ENCODE measurements at places on chromosomes 16 and 17. TPM values are rescaled to one million over a fixed set of nuclear protein-coding genes. Genes with fewer than 3 reads are reported as not detected.

TMED6 gene
- 0.59 TPM for total RNA-seq

ZSCAN10 gene
- 0.23 TPM for total RNA-seq

GRCh38 chr17:30454635-30455034 lies 22.6 kb upstream of the GOSR1 start:
- H3K4me1 ChIP-seq, result peaks cover 24% of the 10 kb centered on the region
- H3K4me3 ChIP-seq, result no peak overlapping the region
- DNase-seq, result no peak
- no peak overlapping the region for H3K27ac ChIP-seq

- no peaks in the 10 kb centered on the region for H3K36me3 ChIP-seq
- no peak overlapping the region for H3K4me3 ChIP-seq
- peaks cover 19% of the 10 kb centered on the region for H3K27me3 ChIP-seq
- no peak overlapping the region for H3K27ac ChIP-seq
- no peaks in the 10 kb centered on the region for H3K4me1 ChIP-seq
These were observed 16.9 kb downstream of the DOC2B start for GRCh38 chr17:164303-165235.

GRCh38 chr17:27233776-27234175 lies 60.1 kb upstream of the WSB1 start:
- no peaks in the 10 kb centered on the region for H3K27me3 ChIP-seq
- H3K4me3 ChIP-seq, result no peak overlapping the region
- peaks cover 7% of the 10 kb centered on the region for H3K4me1 ChIP-seq
- H3K27ac ChIP-seq, result no peak overlapping the region
- DNase-seq, result no peak

GRCh38 chr17:1711804-1712203 lies 1.6 kb upstream of the TLCD2 start:
- H3K36me3 ChIP-seq, result 0 out of 2 replicates have a peak, but pooled peaks cover 14% of the 10 kb centered on the region
- no peak overlapping the region for H3K27ac ChIP-seq
- DNase-seq, result no peak
- H3K4me1 ChIP-seq, result peaks cover 22% of the 10 kb centered on the region

DNA sequence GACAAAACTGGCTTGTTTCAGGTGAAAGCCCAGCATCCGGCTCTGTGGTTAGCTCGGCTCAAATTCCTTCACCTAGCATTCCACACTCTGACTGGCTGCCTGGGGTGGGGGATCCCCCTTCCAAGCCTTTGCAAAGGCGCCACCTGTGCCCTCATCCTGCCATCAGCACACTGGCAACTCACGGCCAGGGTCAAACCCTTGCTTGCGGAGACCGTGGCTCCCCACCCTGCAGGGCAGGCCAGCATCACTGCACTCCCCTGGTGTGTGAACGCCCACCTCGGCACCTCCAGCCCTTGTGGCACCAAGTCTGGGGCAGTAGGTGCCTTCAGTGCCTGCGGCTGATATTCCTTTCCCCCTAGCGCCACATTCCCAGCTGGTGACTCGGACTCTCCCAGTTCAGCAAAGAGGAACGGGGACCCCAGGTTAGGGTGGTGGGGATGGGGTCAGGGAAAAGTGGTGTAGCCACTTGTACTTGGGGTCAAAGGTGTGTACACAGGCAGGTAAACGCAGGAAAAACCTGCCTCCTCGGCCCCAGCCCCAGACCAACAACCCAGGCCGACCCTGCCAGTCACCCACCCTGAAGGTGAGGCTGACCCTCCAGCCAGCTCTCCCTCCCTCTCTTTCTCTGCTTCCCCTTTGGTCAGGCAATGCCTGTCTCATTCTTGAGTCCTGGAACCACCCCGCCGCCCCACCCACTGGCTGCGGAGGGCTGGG lies 1.1 kb downstream of the FLII start:
- H3K27me3 ChIP-seq, result no peaks in the 10 kb centered on the region
- H3K4me3 ChIP-seq, result peak overlapping the region; percentile 77
- peak; percentile 85 for DNase-seq
- H3K27ac ChIP-seq, result peak overlapping the region; percentile 96
- H3K36me3 ChIP-seq, result peaks cover 38% of the 10 kb centered on the region
- peaks cover 37% of the 10 kb centered on the region for H3K4me1 ChIP-seq

DNA sequence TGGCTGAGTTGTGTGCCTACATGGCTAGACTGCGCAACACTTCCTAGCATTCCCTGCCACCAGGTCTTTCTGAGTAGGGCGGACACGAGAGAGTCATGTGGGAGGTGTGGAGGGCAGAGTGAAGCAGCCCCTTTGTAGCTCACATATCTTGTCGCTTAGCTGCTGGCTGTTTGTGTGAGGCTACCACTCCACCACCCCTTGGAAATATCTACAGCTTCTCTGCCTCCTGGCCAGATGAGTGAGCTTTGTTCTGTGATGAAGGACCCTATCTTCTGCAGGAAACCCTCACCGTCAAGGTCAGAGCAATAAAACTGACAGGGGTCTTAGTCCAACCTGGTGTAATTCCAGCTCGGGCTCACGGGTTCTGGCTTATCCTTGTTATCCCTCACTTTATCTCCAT lies 232.1 kb upstream of the ASIC2 start:
- no peak for DNase-seq
- peaks cover 34% of the 10 kb centered on the region for H3K27me3 ChIP-seq
- H3K4me3 ChIP-seq, result no peak overlapping the region
- H3K36me3 ChIP-seq, result no peaks in the 10 kb centered on the region
- no peak overlapping the region for H3K27ac ChIP-seq
